Myometrial cell (primary cell): ENCODE measurements at places on chromosomes 4 and X. TPM values are rescaled to one million over a fixed set of nuclear protein-coding genes. Genes with fewer than 3 reads are reported as not detected.

The VSIG1 gene
- total RNA-seq, result 0.35 TPM in 1 of 2 replicates, not detected in the other

The FRMD7 gene
- not detected in 2 replicates for total RNA-seq

The BEX5 gene
- 0.29 TPM in 1 of 2 replicates, not detected in the other for total RNA-seq

The PPBP gene
- total RNA-seq, result not detected in 2 replicates
